ENCODE measurements at places on chromosomes 12 and 14. TPM values are rescaled to one million over a fixed set of nuclear protein-coding genes. Genes with fewer than 3 reads are reported as not detected.

PTPRB gene
- 40.3 TPM for total RNA-seq

CCDC196 gene
- not detected for total RNA-seq

LMNTD1 gene
- not detected for total RNA-seq

SYT10 gene
- 0.31 TPM for total RNA-seq

SRP54 gene
- 47.1 TPM for total RNA-seq

PIWIL1 gene
- not detected for total RNA-seq

POLE2 gene
- total RNA-seq: 0.93 TPM

ZNF385A gene
- total RNA-seq: 16.4 TPM

IQSEC3 gene
- 0.47 TPM for total RNA-seq

VCPKMT gene
- total RNA-seq: 8.2 TPM

GPRC5D gene
- not detected for total RNA-seq

KCNA1 gene
- 0.08 TPM for total RNA-seq

TAS2R43 gene
- 2.5 TPM for total RNA-seq

GAS2L3 gene
- total RNA-seq: 6.5 TPM

HECTD4 gene
- total RNA-seq: 33.7 TPM

CD27 gene
- total RNA-seq: 0.45 TPM

RNASE2 gene
- total RNA-seq: 0.93 TPM

NTF3 gene
- total RNA-seq: 0.69 TPM

NGDN gene
- total RNA-seq: 32.7 TPM

TMEM116 gene
- total RNA-seq: 6.8 TPM

RPL10L gene
- total RNA-seq: not detected

Data from gastroesophageal sphincter (tissue), 4 donors.